ENCODE measurements at places on chromosomes 3 and 15.

DNA sequence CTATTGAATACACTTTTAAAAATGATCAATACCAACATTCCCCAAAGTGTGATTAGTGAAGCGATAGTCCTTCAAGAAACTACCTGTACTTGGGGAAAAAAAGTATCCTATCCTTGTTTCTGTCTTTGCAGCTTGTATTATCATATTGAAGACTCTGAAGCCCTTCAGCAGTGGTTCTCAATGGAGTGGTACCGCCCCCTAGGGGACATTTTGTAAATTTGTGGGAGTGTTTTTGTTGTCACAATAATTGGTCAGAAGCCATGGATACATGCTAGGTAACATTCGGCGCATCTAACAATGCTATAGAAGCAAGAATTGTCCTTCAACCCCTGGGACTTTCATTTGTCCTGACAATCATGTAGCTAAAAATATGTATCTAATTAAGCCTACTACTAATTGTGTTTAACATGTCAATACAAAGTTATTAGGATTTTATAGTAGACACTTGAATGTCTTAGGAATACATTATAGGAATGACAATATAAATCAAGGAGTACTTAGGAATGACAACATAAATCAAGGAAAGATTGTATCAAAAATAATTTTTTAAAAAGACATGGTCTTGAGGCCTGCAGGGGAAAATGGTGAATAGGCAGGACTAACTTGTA, 53.7 kb downstream of the NMD3 start:
- DNase-seq: peak; percentile 18

GRCh38 chr15:74264081-74264501, 28.0 kb downstream of the CCDC33 start:
- no peak for DNase-seq

GRCh38 chr3:160796813-160797164, 40.8 kb downstream of the PPM1L start:
- DNase-seq: no peak

DNA sequence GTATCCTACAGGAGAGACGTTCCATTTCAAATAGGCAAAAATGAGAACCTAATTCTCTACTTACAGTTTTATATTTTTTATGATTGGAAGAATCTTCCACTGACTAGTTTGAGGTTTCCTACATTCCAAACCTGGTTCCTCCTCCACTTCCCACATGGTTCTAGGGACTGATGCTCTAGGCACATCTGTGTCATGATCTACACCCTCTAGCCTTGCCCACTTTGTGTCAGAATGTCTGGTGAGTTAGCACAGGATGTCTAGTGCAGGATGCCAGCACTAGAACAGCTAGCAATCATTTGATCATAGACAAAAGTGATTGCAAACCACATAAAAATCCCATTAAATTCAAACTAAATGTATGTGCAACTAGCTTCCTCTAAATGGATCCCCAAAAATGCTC, 26.7 kb upstream of the FILIP1L start:
- DNase-seq: no peak

GRCh38 chr15:92809880-92810361, 90.2 kb upstream of the CHD2 start:
- no peak for DNase-seq

GRCh38 chr3:120552184-120553172, 43.7 kb upstream of the NDUFB4 start:
- no peak for DNase-seq

- no peak for DNase-seq
Observed at GRCh38 chr15:35179739-35180138, 94.6 kb upstream of the NANOGP8 start.

DNA sequence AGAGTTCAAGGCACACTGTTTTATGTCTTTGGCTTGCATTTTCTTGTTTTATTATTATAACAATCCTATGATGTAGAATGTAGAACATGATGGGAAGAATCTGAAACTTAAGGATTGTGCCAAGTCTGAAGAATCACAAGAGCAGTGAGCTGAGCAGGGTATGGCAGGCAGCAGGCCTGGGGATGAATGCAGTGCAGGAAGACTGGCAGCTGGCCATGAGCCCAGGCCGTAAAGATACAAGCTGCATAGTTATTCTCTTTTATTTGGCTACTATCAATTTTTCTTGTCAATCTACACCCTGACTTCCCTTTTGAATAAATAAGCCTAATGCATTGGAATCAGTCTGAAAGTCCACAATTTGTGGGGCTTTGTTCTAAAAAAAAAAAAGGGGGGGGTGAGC, 89.6 kb upstream of the ARPP21 start:
- no peak for DNase-seq

DNA sequence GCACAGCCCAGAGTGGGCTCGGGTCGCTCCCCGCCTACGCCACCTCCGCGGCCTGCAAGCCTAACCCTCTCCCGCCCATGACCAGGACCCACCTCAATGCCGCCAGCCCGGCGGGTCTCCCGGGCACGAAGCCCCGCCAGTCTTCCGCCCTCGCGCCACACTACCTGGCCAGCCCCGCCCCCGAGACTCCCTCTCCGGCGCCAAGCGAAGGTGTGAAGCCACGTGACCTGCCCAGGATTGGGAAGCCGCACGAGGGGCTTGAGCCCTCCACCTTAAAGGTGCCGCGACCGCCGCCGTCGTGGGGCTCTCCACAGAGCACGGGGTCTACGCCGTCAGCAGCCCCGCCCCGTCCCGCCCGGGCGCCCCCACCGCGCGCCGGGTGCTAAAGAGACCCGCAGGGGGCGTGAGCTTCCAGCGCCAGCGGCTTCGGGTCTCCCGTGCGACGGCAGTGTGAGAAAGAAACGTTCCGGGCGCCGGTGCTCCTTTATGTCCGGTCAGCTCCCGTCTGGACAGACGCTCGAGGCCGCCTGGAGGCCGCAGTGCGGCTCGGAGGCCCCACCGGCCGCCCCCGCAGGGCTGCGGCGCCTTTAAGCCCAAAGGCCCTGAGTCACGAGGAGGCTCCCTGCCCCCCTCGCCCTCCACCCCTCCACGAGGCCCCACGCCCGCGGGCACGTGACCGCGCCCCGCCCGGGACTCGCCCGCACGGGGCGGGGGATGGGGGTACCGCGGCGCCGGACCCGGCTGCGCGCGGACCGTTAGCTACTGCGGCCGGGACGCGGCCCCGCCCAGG, at the start of gene CPEB1:
TSS of gene CPEB1 (minus strand) at position 319 of the 790 bp plus-strand sequence. CDS start 18,904 bp downstream, outside the sequence.
- DNase-seq: no peak

DNA sequence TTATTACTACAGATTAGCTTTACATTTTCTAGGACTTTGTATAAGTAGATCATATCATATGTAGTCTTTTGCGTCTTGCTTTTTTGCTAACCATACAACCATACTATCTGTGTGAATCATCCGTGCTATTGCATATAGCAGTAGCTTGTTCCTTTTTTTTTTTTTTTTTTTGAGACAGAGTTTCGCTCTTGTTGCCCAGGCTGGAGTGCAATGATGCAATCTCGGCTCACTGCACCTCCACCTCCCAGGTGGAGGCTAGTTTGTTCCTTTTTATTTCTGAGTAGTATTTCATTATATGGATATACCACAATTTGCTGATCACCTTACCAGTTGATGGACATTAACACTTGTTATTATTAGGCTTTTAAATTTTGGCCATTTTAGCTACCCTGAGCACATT, 54.5 kb upstream of the TBL1XR1 start:
- no peak for DNase-seq

- DNase-seq: no peak
Observed at GRCh38 chr15:25175033-25175788, 220.4 kb downstream of the SNRPN start.

DNA sequence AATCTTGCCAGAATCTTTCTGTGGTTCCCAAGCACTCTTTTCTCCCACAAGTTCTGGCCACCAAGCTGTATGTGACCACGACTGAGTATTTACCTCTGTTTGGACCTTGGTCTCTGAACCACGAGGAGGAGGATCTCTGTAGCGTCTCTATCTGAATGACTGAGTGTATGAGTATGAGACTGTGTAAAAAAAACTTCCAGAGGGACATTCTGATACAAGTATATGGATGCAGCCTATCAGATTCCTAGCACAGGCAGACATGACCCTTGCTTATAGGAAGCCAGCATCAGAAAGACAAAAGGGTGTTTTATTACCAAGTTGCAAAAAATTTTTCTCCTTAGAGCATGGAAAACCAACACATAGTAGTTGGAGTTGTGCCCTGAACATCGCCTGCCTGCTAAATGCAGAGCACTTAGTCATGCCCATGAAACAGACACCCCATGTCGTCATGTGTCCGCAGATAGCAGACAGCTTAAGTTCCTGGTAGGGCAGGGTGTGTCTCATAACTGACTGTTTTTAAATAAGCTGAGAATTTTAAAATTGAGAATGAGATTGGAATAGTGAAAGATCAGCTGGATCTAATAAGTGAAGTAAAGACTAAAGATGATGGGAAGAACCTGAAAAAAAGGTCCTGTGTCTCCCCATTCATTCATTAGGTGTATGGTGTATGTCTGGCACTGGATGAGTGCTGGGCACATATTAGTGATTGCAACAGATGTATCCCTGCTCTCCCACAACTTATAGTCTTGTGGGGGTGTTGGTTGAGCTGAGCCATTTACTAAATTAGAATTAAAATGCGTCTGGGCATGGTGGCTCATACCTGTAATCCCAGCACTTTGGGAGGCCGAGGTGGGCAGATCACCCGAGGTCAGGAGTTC, 30.9 kb downstream of the DAG1 start:
- no peak for DNase-seq

- no peak for DNase-seq
Observed at GRCh38 chr3:31241533-31241932, 291.2 kb upstream of the STT3B start.

GRCh38 chr3:142723665-142723967, 218 bp upstream of the TRPC1 start:
- no peak for DNase-seq

- DNase-seq: no peak
Observed at GRCh38 chr3:42749025-42749752, 23.9 kb downstream of the CCDC13 start.

- DNase-seq: no peak
Observed at GRCh38 chr15:32649342-32649741, 7.8 kb downstream of the SCG5 start.

All from NCI-H187 (cell line).